ENCODE measurements at places on chromosomes 1 and 21. TPM values are rescaled to one million over a fixed set of nuclear protein-coding genes. Genes with fewer than 3 reads are reported as not detected.
A peak's percentile ranks its signal among the peaks of the same experiment; 100 is the strongest.

Gene SAMSN1
- total RNA-seq, result 5.1 TPM

DNA sequence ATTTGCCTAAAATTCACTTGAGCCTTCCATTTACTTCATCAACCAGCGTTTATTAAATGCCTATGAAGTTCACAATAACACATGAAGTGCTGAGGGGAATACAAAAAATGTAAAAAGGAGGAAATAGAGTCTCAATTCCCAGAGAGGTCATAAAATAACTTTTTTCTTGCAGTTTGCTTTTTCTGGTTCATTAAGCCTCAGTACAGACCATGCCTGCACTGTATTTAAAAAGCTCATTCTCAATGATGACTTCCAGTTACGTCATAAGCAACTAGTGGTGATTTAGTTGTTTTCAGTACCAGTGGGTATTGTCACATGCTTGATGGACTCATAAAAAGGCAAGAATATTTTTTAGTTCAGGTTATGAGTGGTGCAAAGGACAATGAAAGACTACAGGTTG lies 160.1 kb upstream of the UBE2U start:
- no peak overlapping the region for H3K4me3 ChIP-seq
- no peak overlapping the region for H3K27ac ChIP-seq
- H3K27me3 ChIP-seq, result no peaks in the 10 kb centered on the region
- DNase-seq, result no peak
- no peaks in the 10 kb centered on the region for H3K4me1 ChIP-seq

DNA sequence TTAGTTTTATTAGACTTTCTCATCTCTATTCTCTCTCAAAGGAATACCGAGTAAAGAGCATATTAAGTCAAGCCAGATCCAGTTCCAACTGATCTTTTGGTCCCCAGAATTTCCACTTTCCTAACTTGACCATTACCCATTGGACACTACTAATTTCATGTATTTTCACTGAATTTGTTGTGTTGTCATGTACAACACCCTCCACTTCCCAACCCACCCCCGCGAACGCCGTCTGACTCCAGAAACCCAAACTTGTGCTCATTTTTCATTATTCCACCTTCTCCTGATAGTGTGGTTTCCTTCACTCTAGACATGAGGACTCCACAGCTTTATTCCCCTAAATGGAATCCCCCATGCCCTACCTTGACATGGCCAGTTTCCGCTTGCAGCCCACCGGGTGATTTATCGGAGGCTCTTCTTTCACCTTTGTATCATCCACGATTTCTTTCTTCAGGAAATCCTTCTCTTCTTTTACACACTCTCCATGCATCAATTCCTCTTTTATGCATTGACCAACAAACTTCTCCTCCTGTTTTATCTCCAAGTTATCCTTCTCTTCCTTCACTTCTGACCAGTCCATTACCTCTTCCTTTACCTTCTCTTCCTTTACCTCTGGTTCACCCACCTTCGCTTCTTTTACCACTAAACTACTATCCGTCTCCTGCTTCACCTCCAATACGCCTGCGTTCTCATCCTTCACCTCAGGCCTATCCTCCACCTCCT lies 805 bp downstream of the ZNHIT6 start:
- H3K27ac ChIP-seq, result peak overlapping the region; percentile 91
- H3K27me3 ChIP-seq, result no peaks in the 10 kb centered on the region
- peak overlapping the region; percentile 81 for H3K4me3 ChIP-seq
- H3K4me1 ChIP-seq, result peaks cover 6% of the 10 kb centered on the region

- no peak overlapping the region for H3K27ac ChIP-seq
- no peaks in the 10 kb centered on the region for H3K27me3 ChIP-seq
- H3K4me1 ChIP-seq, result no peaks in the 10 kb centered on the region
- no peaks in the 10 kb centered on the region for H3K36me3 ChIP-seq
- H3K4me3 ChIP-seq, result no peak overlapping the region
- no peak for DNase-seq
These were observed 133.7 kb upstream of the CTTNBP2NL start for GRCh38 chr1:112262316-112262715.

GRCh38 chr1:19705464-19705863 lies 40.8 kb downstream of the HTR6 start:
- H3K36me3 ChIP-seq, result no peaks in the 10 kb centered on the region
- no peaks in the 10 kb centered on the region for H3K27me3 ChIP-seq
- H3K27ac ChIP-seq, result no peak overlapping the region
- no peak for DNase-seq
- H3K4me3 ChIP-seq, result no peak overlapping the region
- no peaks in the 10 kb centered on the region for H3K4me1 ChIP-seq

DNA sequence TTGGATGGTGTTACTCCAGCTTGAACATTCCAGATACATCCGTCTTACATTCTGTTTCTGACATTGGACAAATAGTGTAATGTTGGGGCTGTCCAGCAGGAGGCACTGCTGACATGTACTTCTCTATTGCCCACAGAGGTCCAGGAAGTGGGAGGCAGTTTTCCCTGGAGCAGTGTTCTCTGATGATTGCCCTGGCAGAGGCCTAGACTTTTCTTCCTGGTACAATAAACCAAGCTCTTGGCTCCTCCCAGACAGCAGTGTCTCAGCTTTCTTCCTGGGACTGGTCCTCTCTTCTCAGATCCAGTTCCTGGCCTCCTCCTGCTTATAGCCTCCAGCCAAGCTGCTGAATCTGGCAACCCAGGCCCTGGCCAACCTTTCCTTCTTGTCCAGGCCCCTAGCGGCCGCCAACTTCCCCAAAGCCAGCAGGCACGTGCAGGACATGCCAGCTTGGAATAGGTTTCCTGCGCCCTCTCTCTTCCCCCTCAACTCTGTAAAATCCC lies 14.9 kb upstream of the IFNLR1 start:
- H3K4me3 ChIP-seq, result no peak overlapping the region
- H3K27ac ChIP-seq, result peak overlapping the region; percentile 40
- no peaks in the 10 kb centered on the region for H3K27me3 ChIP-seq
- H3K36me3 ChIP-seq, result no peaks in the 10 kb centered on the region

GRCh38 chr21:37937668-37938067 lies 21.4 kb upstream of the KCNJ6 start:
- H3K27me3 ChIP-seq, result no peaks in the 10 kb centered on the region
- no peaks in the 10 kb centered on the region for H3K36me3 ChIP-seq
- H3K4me1 ChIP-seq, result no peaks in the 10 kb centered on the region
- H3K27ac ChIP-seq, result no peak overlapping the region

Gene CLEC20A
- not detected for total RNA-seq

Gene CEP104
- total RNA-seq, result 41.1 TPM

Gene TMEM61
- 13.4 TPM for total RNA-seq

Gene U2AF1
- 20.5 TPM for total RNA-seq

DNA sequence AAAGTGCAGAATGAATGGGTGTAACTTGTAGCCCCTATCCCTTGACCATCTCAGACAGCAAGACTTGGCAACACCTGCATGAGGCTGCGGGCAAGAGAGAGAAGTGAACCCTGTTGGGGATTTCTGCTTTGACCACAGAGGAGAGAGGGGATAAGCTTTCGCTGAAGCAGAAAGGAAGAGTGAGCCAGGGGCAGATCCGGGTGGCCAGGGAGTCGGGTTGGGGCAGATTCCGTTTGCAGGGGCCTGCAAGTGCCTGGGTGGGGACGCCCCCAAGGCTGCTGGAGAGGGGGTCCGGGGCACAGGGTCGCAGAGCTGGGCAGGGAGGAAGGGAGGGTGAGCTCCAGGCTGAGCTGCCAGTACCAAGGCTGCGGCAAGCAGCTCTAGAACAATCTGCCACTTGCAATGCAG lies 25.3 kb upstream of the PIK3CD start:
- H3K27me3 ChIP-seq, result no peaks in the 10 kb centered on the region
- no peaks in the 10 kb centered on the region for H3K4me1 ChIP-seq
- H3K36me3 ChIP-seq, result no peaks in the 10 kb centered on the region
- no peak overlapping the region for H3K27ac ChIP-seq

Gene KLHDC9
- 10.1 TPM for total RNA-seq

- H3K4me1 ChIP-seq, result peaks cover 39% of the 10 kb centered on the region
- peak overlapping the region; percentile 40 for H3K27ac ChIP-seq
- H3K36me3 ChIP-seq, result no peaks in the 10 kb centered on the region
- no peak for DNase-seq
These were observed 20.9 kb downstream of the SKI start for GRCh38 chr1:2248854-2249558.

DNA sequence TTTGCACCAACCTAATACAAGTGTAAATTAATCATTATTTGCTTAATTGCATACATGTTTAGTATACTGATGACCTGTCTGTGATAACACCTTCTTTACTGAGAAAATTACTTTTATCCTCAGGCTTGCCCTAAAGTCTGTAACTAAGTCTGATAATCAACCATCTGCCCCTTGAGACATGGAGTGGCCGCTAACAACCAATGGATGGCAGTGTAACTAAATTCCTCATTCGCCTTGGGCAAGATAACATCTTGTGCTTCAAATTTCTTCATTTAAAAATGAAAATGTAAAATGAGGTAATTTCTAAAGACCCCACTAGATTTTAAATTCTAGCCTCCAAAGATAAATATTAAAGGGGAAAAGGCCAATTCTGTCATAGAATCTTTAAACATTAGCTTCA lies 85.1 kb downstream of the ENAH start:
- no peak overlapping the region for H3K27ac ChIP-seq
- H3K4me1 ChIP-seq, result no peaks in the 10 kb centered on the region
- H3K4me3 ChIP-seq, result no peak overlapping the region

GRCh38 chr1:155002464-155003226 lies at the start of gene ZBTB7B:
Gene ZBTB7B (plus strand): TSS chr1:155002802. CDS start chr1:155014661, 11,859 bp downstream.
- peak within 1 kb of the TSS; percentile 95 for H3K27ac ChIP-seq
- peaks cover 28% of the 10 kb centered on the region for H3K4me1 ChIP-seq
- no peaks in the 10 kb centered on the region for H3K36me3 ChIP-seq
- peak within 1 kb of the TSS; percentile 83 for H3K4me3 ChIP-seq
- peak; percentile 59 for DNase-seq

DNA sequence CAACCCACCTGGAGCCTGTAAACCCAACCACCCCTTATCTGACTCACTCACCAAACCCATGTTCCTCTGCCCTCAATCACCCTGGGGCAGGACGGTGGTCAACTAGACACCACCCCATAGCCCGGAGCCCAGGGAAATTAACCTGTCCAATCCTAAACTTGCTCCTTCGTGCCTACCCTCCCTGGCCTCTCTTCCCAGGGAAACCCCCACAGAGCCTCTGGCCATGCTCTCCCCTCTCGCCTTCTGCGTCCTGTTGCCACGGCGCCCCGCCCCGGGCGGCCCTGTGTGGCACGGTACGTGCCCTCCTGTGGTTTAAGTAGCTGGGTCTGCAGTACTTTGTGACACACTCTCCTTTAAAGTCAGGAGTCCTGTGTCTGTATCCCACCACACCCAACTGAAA lies 4.0 kb upstream of the FTCD start:
- H3K36me3 ChIP-seq, result no peaks in the 10 kb centered on the region
- no peak overlapping the region for H3K4me3 ChIP-seq
- no peaks in the 10 kb centered on the region for H3K4me1 ChIP-seq
- H3K27me3 ChIP-seq, result no peaks in the 10 kb centered on the region
- peak; percentile 10 for DNase-seq

GRCh38 chr21:40155563-40155962 lies 288.3 kb downstream of the PCP4 start:
- H3K27me3 ChIP-seq, result no peaks in the 10 kb centered on the region
- H3K4me3 ChIP-seq, result no peak overlapping the region
- H3K4me1 ChIP-seq, result no peaks in the 10 kb centered on the region
- no peak for DNase-seq
- no peaks in the 10 kb centered on the region for H3K36me3 ChIP-seq

GRCh38 chr21:38351176-38351959 lies 94.6 kb downstream of the KCNJ15 start:
- H3K27ac ChIP-seq, result no peak overlapping the region
- H3K36me3 ChIP-seq, result no peaks in the 10 kb centered on the region
- no peak for DNase-seq
- H3K4me3 ChIP-seq, result no peak overlapping the region
- no peaks in the 10 kb centered on the region for H3K27me3 ChIP-seq
- H3K4me1 ChIP-seq, result no peaks in the 10 kb centered on the region

Gene KMO
- total RNA-seq, result 0.80 TPM

- H3K27me3 ChIP-seq, result no peaks in the 10 kb centered on the region
- no peak for DNase-seq
- no peak overlapping the region for H3K4me3 ChIP-seq
- no peaks in the 10 kb centered on the region for H3K4me1 ChIP-seq
- no peaks in the 10 kb centered on the region for H3K36me3 ChIP-seq
These were observed 207.2 kb downstream of the PBX1 start for GRCh38 chr1:164765992-164766720.

Gene SETSIP
- not detected for total RNA-seq

DNA sequence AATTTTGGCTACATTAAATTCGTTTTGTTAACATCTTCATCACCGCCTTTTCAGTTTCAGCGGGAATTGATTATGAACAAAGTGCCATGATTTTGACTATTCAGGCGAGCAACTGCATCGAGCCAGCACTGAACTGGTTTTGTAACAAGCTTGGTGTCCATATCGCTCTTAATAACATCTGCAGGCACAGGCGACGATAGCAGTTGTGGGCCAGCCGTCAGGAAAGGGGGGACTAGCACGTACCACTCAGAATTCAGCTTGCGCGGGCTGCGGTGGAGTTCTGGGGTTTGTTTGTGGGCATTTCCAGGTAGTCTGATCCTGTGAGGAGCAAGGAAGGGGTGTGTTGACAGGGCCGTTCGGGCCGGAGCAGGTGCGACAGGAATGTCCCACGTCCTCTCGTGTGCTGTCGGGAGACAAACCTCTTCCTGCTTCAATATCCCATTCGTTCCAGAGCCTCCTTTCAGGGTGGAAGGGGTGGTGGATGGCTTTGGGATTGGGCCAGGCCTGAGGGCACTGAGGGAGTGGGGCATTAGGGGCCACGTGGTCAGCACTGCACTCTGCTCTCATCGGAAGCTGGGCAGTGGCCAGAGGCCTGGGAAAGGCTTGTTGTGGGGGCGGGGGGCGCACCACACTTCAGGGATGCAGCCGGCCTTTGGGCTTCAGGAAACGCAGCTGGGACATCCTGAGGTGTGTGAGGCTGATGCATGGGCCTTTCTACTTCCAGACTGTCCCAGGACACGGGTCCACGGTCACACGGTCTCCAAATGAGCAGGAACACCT lies 39.1 kb downstream of the SKI start:
- no peak for DNase-seq
- no peaks in the 10 kb centered on the region for H3K36me3 ChIP-seq
- no peak overlapping the region for H3K4me3 ChIP-seq
- H3K4me1 ChIP-seq, result peaks cover 16% of the 10 kb centered on the region
- no peaks in the 10 kb centered on the region for H3K27me3 ChIP-seq

- H3K36me3 ChIP-seq, result no peaks in the 10 kb centered on the region
- H3K4me3 ChIP-seq, result no peak overlapping the region
- no peak overlapping the region for H3K27ac ChIP-seq
- DNase-seq, result no peak
- no peaks in the 10 kb centered on the region for H3K4me1 ChIP-seq
- H3K27me3 ChIP-seq, result no peaks in the 10 kb centered on the region
These were observed 7.4 kb upstream of the GRHL3 start for GRCh38 chr1:24311741-24312140.

Gene NBPF12
- 6.6 TPM for total RNA-seq

DNA sequence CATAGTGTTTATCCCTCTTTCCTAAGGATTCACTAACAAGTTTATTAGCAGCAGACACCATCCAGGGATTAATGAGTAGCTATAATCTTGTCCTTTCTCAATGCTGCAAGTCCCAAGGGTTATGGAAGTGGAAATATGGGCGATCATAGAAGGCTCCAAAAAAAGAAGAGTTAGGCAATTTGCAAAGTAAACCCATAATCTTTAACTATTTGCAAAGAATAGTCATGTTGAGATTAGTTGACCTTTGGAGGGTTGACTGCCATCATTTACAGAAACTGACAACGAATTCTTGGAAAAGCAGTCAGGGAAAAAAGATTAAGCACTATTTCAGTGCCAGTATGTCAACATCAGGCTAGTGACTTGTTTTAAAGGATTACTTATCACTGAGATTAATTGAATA lies 169.9 kb downstream of the KCNT2 start:
- H3K36me3 ChIP-seq, result no peaks in the 10 kb centered on the region
- H3K27ac ChIP-seq, result no peak overlapping the region
- no peaks in the 10 kb centered on the region for H3K4me1 ChIP-seq

Gene RIMKLA
- 30.9 TPM for total RNA-seq

Gene MRPS21
- 68.6 TPM for total RNA-seq

- peaks cover 14% of the 10 kb centered on the region for H3K4me1 ChIP-seq
- no peaks in the 10 kb centered on the region for H3K36me3 ChIP-seq
- H3K27me3 ChIP-seq, result peaks cover 28% of the 10 kb centered on the region
- DNase-seq, result no peak
- H3K4me3 ChIP-seq, result no peak overlapping the region
These were observed 86.5 kb upstream of the RHOU start for GRCh38 chr1:228648647-228649383.
